ENCODE measurements at places on chromosomes 7 and 10.
A peak's percentile ranks its signal among the peaks of the same experiment; 100 is the strongest.

DNA sequence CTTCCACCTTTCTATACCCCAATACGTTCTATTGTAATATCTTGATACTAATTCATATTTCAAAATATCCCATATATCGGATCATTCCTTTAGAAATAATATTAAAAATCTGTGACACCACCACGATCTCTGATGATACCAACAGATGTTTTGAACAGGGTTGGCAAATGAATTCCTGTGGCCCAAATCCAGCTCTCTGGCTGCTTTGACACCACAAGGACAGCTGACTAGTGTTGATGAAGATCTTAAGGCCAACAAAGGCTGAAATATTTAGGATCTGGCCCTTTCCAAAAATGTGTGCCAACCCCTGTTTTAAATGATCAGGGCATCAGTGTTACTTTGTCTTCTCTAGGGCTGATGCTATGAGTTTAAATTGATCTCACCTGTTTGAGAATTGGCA is 380.7 kb upstream of the PFKP start:
- DNase-seq: no peak

- DNase-seq: no peak
Measured at GRCh38 chr7:157016352-157017041, 6.0 kb upstream of the MNX1 start.

DNA sequence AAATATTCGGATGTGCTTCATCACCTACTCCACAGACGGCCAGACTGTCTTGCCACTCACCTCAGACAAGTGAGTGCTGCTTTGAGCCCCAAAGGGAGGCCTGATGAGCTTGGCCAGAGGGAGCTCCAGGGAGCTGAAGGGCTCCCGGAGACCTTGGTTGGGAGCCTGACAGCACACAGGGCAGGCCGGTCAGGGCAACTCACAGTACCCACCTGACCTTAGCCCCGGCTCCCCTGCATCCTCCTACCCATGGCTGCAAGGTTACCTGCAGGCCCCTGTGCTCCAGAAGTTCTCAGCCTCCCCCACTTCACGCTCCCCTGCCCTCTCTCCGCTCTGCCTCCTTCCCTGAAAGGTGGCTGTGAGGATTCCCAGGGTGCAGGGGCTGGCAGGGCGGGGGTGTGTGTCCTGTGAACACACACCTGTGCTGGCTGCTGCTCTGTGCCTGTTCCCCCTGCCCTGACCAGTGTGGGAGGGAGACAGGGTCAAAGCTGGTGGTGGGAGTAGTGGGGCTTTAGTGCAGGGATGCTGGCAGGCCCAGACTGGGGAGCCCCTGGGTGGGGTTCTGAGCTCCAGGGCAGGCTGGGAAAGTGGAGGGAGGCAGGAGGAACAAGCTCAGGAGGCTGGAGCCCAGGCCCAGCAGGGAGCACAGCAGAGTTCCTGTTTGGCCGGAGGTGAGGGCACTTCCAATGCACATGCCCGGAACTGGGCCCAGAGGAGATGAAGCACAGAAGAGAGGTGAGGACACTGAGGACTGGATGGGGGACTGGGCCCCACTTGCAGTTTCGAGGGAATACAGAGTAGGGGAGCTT is 7.2 kb downstream of the ANTXRL start:
- no peak for DNase-seq

- DNase-seq: no peak
Measured at GRCh38 chr7:74573512-74573911, 84.0 kb upstream of the GTF2I start.

DNA sequence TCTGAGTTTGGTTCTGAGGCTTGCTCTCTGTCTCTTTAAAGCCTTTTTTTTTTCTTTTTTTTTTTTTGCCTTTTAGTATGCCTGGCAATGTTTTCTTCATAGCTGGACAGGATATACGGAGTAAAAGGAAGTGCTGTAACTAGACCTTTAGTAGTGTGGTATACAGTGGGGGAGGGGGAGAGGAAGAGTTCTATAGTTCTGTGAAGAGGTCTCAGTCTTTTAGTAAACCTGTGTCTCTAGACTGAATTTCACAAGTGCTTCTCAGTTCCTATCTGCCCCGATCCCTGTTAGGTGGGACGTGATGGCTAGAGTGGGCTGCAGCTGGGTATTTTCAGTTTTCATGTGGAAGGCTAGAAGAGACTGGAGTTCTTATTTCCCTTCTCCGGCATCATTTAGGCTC is 3.1 kb upstream of the ABCC2 start:
- DNase-seq: no peak

GRCh38 chr7:156129522-156129921 is 317.3 kb upstream of the SHH start:
- DNase-seq: no peak

DNA sequence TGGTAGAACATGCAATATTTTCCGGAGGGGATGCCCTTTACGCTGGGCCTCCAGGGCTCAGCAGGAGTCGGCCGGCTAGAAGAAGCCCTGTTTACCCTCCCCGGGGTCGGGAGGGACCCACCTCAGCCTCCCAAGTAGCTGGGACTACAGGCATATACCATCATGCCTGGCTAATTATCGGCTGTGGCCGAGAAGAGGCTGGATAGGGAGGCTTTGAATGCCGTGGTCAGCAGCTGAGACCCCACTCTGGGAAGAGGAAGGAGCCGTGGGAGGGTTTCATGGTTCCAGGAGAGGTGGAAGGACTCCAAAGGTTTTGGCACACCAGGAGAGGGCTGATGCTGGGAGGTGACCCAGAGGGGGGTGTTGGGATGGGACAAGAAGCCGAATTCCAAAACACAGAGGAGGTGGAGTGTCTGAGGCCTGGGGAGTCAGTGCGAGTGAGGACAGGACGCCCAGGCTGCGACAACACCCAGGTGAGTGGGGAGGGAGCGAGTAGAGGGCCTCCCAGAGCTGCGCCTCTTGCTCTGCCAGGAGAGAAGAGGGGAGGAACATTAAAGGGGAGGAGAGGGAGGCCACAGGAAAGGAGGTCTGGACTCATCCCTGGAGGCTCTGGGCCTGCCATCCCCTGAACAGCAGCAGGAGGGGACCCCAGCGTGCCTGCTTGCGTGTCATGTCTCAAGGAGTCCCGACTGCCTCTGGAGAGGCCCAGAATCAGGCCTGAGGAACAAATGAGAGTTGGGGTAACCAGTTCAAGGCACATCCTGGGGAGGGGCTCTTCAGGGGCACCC is 19.6 kb downstream of the GRID2IP start:
- no peak for DNase-seq

DNA sequence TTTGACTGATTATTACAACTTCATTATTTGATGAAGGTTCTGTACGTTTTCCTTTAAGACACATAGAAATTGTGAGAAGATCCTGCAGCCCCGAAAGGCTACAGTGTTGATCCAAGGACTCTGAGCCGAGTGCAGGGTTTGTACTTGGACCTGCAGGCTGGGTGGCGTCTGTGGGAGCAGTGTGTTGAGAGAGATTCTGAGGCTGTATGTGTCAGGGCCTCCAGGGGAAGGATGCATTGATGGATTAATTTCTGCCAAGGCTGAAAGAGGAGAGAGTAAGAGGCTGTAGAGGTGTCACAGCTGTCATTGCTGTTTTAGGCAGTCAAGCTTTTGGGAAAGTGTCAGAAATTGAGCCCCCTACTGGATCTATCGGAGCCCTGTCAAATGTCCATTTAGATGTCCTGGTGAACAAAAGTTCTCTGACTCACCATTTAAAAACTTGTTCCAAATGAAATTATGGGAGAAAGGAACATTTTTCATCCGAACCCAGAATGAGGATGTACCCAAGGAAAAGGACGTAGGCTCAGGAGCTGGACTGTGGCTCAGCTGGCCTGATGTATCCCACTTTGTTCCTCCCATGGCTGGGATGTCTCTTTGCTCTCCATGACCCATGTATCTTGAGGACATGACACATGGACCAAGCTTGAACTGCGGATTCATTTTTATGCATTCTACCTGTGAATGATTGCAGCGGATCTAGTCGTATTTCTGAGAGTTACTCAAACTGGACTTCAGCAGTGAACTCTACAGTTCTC is 102.2 kb downstream of the TCF7L2 start:
- no peak for DNase-seq

GRCh38 chr7:133650069-133650468 is 397.2 kb downstream of the EXOC4 start:
- DNase-seq: no peak

DNA sequence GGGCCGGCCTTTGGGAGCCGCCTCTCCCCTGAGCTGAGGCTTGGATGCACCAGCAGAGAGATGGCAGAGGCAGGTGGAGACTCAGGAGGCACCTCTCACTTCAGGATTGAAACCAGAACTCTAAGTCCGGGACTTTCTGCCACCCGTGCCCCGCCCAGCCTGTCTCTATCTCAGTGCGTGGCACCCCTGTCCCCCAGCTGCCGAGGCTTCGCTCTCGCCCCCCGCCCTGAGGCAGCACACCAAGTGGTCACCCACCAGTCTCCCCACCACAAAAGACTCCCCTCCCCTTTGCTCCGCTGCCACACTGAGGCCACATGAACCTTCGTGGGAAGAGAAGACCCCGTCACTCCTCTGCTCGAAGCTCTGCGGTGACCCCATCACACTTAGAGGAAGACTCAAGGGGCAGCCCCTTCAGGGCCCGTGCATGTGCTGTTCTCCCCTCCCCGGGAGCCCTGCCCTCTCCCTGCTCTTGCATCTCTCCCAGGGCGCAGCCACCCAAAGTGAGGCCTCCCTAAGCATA is 166.7 kb downstream of the PRKAG2 start:
- no peak for DNase-seq

DNA sequence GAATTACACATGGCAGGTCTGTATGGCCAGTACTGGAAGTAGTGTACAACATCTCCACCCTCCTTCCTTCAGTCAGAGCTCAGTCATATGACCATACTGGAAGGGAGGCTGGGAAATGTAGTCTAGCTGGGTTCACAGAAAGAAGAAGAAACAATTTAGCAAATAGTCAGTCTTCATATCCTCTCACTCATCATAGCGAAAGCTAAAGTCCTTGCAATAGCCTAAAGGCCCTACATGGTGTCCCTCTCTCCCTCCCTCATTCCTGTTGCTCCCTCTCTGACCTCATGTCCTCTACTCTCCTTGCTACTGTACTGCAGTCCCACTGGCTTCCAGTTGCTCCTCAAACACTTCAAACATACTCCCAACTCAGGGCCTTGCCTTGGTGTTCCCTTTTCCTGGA is 4.3 kb upstream of the CALU start:
- no peak for DNase-seq

DNA sequence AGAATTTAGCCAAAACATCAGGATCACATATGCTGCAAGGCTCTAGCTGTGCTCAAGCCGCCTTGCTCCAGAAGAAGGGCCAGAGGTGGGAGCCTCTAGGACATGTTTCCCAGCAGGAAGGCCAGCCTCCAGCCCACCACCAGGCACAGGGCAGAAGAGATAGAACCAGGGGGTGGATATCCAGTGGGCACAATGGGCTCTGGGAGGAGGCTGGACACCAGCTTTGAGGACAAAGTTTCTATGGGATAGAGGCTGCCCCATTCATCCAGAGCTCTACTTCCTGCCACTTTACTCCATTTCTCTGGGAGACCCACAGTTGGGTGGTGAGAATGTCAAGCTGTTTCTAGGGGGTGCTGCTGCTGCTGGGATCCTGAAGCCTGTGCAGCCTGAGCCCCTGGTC is 77.1 kb downstream of the ARHGAP22 start:
- DNase-seq: no peak

DNA sequence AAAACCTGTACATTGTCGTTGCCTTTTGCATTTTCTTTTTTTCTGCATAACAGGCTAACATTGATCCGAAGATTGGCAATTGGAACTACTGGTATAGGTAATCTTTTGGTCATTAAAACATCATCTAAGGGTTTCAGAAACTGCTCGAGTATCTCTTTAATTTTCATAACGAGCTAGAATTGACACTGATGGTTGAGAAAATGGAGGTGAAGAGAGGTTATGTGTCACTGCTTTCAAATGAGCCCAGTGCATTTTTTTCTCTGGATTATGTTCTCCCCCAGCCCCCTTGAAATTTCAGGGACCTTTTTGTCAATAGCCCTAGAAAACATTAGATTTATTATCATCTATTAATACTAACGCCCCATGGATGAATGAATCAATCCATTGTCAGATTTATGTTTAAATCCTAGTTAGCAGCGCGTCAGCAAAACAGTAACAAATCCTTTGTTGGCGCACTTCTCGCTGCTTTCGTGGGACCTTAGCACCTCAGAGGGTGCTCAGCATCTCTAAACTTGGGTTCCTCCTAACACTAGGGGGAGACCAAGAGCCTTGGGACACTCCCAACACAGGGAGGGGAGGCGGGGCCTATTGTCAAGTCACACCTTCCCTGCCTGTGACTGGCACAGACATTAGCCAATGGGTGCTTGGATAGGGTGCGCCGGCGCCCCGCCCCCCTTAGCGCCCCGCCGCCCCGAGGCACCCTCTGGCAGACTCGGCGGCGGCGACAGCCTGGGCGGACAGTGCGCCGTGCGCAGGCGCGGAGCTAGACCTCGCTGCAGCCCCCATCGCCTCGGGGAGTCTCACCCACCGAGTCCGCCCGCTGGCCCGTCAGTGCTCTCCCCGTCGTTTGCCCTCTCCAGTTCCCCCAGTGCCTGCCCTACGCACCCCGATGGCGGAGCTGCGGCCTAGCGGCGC is at the start of gene SUFU:
Gene SUFU, plus strand, starts transcription at position 709 of the 915 bp plus-strand sequence. Its CDS starts 181 bp downstream, at position 890.
- peak; percentile 98 for DNase-seq

- DNase-seq: no peak
Measured at GRCh38 chr10:90136731-90137316, 435.4 kb downstream of the KIF20B start.

GRCh38 chr7:1124816-1125602 is 35.0 kb downstream of the ZFAND2A start:
- DNase-seq: no peak

DNA sequence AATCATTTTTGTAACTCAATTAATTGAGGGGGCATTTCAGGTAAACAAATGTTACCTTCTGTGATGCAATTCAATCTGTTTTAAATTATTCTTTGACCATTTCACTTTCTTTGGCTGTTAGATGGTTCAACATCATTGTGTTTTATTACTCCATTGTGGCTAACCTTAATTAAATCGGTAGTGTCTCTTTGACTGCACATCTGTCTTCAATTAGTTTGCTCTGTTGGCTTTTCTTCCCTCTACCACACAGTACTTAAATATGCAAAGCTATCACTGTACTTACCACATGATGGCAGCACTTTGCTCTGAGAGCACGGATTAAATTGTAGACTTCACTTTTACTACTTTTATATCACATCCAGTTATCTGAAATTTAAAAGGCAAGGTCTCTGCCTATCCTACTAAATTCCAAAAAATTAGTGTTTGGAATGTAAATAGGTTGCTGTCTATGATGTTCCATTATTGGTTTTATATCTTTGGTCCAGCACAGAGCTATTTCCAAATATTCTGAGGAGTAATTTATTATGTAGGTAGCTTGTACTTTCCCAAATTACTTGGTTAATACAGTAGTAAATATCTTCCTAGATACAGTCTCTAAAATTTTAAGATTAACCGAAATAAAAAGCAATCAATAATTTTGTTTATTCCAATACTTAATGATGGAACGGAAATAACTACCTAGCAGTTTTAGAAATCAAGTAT is 352.0 kb downstream of the PCLO start:
- no peak for DNase-seq

- no peak for DNase-seq
Measured at GRCh38 chr7:94421681-94422080, 27.0 kb downstream of the COL1A2 start.

- no peak for DNase-seq
Measured at GRCh38 chr10:96858038-96858705, 26.1 kb downstream of the LCOR start.

Data from stimulated activated CD8-positive, alpha-beta memory T cell treated with anti-CD3 and anti-CD28 coated beads, Interleukin-15, amount 100 ng/mL, for 4 hours (primary cell).